GM12892 (cell line): ENCODE measurements at places on chromosomes 12 and 14.

- DNase-seq: no peak
Observed at GRCh38 chr12:79370021-79370420, 320.7 kb downstream of the PAWR start.

DNA sequence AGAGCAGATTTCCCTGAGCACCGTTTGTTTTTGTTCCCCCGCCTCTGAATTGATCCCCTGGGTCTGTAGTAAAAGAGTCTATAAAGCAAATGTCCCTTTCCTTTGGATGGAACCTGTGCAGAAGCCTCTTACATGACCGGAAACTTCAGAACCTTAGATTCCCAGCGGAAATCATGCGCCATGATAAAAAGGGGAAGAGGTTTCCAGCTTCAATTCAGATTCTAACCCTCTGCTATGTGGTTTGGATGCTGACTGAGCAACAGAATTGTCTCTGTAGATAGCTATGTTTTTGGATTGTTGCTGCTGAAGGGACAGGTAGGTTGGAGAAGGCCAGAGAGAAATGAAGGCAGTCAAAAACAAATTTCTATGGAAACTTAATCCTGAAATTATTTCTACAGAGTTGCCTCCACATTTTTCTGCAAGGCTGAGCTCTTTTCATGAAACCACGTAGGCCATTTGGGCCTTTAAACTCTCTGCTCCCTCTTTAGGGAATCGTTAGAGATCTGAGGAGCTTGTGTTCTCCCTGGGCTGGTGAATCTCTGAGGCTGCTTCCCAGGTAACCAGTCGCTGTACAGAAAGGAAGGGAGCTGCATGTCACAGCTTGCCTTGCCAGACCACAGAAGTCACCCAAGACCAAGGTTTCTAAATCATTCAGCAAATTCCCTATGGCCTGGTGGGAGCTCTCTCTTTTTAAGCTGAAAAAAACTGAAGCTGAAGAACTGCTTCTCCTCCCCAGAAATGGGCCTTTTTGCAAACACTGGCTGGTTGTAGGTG is 28.7 kb upstream of the OR10P1 start:
- no peak for DNase-seq

DNA sequence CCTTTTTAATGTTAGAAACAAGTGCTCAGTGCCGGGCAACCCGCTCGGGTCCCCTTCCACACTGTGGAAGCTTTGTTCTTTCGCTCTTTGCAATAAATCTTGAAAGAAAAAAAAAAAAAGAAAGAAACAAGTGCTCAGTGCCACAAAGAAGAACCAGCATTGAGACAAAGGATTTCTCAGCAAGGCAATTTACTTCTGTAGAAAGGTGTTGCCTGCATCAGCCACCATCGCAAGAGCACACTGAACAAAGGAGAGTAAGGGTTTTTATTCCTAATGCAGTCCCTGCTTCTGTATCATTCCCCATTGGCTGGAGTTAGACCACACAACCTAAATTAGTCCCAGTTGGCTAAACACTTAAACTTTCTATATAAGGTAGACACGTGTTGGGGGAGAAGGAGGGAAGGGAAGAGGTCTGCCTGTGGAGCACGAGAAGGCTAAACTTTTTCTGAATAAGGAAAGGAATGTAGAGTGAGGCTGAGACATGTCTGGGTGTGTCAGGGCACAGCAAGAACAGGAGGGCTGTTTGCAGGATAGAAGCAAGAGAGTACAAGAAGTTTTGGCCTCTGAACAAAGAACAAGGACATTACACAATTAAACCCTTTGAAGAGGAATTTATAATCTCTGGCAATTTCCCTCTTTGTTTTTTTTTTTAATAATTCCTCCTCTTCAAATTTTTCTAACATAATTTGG is 21.4 kb downstream of the KLRF2 start:
- DNase-seq: no peak

DNA sequence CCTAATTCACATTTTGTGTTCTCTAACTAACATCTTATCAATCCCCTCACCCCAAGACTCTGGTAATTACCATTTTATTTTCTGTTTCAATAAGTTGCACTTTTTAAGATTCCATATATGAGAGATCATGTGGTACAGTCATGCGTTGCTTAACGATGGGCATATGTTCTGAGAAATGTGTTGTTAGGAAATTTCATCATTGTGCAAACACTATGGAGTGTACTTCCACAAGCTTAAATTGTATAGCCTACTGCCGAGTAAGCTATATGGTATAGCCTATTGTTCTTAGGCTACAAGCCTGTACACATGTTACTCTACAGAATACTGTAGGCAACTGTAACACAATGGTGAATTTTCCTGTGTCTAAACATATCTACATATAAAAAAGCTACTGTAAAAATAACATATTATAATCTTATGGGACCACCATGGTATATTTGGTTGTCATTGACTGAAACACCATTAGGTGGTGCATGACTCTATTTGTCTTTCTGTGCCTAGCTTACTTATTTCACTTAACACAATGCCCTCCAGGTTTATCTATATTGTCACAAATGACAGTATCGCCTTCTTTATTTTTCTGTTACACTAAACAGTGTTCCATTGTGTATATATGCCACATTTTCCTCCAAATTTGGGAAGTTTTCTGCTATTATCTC is 473.4 kb upstream of the LMO3 start:
- DNase-seq: no peak

- DNase-seq: no peak
Observed at GRCh38 chr12:110320550-110320949, 39.5 kb downstream of the ATP2A2 start.

- no peak for DNase-seq
Observed at GRCh38 chr14:105439710-105440553, 20.3 kb downstream of the MTA1 start.

DNA sequence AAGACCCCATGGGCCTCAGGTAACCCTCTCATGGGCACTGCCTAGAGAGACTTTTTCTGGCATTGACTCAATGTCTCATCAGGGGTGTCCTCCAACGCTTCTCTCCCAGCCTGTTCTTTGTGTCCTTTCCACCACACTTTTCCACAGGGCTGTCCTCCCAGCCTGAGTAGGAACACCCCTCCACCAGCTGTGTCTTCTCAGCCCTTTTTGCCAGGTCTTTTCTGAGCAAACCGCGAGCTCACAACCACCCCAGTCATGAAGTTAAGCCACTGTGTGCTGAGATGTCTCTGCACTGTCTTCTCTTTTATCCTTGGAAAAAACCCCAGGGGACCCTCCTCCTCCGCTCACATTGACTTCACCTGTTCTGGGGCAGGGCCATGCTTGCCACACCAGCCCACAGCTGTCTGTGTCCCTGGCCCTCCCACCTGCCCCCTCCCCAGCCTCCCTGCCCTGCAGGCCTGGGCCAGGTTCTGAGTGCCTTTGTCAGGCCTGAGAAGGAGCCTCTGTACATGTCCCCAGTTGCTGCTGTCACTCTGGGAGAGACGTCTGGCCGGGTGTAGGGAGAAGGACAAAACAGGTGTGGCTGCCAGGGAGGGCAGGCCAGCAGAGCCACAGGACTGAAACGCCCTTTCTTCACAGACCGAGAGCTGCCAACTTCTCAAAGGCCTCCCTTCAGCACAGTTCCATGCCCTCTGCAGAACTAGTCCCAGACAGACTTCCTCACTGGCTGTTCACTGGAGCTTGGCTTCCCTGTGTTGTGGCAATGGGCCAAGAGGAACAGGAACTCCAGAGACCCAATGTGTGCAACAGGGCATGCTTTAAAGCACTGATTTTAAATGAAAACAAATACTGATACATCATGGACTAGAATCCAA is 50.5 kb upstream of the PNMA1 start:
- no peak for DNase-seq

- no peak for DNase-seq
Observed at GRCh38 chr14:38404616-38405015, 148.7 kb upstream of the CLEC14A start.

DNA sequence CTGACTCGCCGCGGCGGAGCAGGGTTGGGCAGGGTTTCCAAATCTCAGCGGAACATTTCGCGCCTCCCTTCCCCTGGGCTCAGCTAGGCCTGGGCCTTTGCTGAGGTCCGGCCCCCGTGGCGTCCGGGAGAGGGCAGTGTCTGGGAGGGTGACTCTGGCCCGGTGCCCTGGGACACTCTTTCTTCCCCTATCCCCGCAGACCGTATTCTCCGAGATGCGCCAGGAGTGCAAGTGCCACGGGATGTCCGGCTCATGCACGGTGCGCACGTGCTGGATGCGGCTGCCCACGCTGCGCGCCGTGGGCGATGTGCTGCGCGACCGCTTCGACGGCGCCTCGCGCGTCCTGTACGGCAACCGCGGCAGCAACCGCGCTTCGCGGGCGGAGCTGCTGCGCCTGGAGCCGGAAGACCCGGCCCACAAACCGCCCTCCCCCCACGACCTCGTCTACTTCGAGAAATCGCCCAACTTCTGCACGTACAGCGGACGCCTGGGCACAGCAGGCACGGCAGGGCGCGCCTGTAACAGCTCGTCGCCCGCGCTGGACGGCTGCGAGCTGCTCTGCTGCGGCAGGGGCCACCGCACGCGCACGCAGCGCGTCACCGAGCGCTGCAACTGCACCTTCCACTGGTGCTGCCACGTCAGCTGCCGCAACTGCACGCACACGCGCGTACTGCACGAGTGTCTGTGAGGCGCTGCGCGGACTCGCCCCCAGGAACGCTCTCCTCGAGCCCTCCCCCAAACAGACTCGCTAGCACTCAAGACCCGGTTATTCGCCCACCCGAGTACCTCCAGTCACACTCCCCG is 3.0 kb downstream of the WNT1 start:
- no peak for DNase-seq

DNA sequence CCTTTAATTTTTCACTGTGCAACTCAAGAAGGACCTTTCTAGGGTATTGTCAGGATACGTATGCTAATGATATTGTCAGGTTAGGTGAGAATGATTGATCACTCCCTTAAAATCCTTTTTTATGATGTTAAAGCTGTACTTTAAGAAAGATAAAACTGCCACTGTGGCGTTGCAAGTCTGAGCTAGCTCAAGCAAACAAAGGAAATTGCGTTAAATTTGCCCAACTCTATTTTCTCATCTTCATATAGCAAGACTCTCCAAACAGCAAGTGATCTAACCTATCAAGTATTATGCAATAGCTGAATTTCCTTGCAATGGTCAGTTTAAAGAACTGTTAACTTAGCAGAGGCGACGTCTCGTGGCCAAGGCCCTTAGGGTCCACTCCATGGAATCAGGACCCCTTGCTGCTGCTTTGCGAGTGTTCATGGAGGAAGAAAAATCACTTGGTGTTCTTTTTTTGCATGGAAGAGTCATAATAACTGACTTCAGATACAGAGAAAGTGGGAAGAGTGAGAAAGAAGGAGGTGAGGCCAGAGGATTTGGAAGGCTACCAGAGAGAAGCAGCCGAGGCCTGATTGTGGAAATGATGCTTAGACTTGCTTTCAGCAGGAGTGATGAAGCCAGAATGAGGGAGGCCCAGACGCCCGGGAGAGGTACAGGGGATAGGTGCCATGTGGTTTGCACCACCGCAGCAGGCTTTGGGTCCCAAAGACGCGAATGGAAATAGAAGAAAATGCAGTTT is 2.5 kb downstream of the TRAF3 start:
- no peak for DNase-seq

DNA sequence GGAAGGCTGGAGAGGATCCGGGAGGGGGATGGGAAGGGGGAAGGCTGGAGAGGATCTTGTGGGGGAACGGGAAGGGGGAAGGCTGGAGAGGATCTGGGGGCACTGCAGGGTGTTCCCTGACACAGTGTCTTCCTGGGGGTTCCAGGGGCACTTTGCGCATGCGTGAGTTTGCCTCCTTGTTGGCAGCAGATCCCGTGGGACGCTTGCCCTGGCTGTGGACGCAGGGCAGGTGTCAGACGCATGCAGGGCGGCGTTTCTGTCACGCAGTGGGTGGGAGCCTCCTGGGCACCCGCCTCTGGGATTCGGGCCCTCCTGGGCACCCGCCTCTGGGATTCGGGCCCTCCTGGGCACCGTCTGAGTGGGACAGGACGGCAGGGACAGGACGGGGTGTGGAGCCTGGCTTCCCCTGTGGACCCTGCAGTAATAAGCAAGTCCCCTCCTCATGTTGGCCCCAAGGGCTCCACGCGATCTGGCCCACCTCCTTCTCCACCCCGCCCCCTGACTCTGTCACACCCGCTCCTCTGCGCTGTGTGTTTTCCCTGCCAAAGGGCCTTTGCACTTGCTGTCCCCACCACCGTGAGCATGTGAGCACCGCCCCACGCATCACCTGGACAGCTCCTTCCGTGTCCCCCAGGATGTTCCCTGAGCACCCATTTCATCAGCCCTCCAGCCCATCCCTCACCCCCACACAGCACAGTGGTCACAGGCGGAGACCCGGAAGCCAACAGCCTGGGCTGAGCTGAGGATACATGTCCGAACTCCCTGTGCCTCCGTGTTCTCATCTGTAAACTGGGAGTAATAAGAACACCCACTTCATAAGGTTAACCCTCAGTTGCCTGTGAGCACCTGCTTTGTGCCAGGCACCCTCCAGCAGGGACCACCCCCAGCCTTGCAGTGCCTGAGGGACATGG is 4.4 kb downstream of the MMP17 start:
- no peak for DNase-seq

- DNase-seq: no peak
Observed at GRCh38 chr14:62181591-62181990, 419.4 kb downstream of the SNAPC1 start.

- DNase-seq: no peak
Observed at GRCh38 chr14:99596071-99596627, 7.9 kb downstream of the CCDC85C start.

GRCh38 chr14:106372870-106373652 is 846.7 kb downstream of the TMEM121 start:
- peak; percentile 61 for DNase-seq

DNA sequence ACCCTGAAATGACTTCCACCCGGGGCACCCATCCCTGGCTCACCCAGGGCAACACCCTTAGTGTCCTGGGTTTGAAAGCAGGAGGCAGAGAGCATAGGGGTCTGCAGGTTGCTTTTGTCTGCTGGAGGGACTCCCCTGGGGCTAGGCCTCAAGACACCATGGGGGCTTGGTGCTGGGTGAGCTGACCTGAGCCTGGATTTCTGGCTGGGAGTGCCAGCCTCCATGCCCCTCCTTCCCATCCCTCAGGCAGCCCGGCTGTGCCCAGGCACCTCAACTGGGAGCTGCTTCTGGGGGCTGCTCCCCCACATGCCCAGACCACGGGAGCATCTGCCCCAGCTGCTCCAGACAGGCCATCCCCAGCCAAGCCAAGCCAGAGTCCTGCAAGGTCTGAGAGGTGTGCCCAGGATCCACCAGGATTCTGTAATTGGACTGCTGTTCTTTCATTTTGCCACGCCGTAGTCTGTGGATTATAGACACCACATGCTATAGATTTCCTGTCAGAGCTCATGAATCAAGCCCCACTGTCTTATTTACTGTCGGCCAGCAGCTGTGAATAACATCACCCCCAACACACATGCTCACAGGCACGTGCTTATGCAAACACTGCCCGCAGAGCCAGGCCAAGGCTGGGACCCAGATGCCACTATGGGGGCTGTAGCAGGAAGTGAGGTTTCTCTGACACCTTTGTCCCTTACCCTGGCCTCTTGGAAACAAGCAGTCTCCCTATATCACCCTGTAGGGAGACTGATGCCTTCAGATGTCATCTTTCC is 29.4 kb upstream of the ESRRB start:
- no peak for DNase-seq

GRCh38 chr12:1744932-1745331 is 54.1 kb downstream of the ADIPOR2 start:
- DNase-seq: no peak

DNA sequence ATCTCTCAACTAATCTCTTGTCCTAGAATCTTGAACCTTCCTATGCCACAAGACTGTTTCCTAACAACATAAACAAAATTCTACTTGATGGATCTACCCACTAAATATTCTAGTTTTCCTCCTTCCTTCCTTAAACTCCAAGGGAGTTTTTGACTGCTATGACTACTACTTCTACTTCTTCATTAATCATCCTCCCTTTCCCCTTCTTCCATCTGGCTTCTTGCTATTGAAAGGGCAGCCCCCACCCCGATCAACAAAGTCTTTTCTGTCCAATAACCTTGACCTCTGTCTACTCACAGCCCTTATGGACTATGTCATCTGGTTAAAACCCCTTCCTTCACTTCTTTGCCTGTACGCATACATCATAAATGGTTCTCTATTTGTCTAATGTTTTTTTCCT is 5.6 kb downstream of the LTA4H start:
- DNase-seq: no peak
